ENCODE measurements at places on chromosomes 1 and 21. TPM values are rescaled to one million over a fixed set of nuclear protein-coding genes. Genes with fewer than 3 reads are reported as not detected.

GRCh38 chr21:20040768-20041167 lies 957.4 kb upstream of the NCAM2 start:
- DNase-seq: no peak
- no peaks in the 10 kb centered on the region for H3K36me3 ChIP-seq
- H3K27ac ChIP-seq: no peak overlapping the region
- no peaks in the 10 kb centered on the region for H3K4me1 ChIP-seq
- no peaks in the 10 kb centered on the region for H3K27me3 ChIP-seq

GRCh38 chr1:110150330-110151174 lies at the start of gene SLC6A17:
Gene SLC6A17, plus strand, starts transcription at chr1:110150494. Its CDS starts 16,436 bp downstream, at chr1:110166930.
- H3K4me3 ChIP-seq: no peak within 1 kb of the TSS
- H3K27me3 ChIP-seq: peaks cover 45% of the 10 kb centered on the region
- peak; percentile 39 for DNase-seq
- no peak within 1 kb of the TSS for H3K27ac ChIP-seq
- peaks cover 2% of the 10 kb centered on the region for H3K4me1 ChIP-seq
- H3K36me3 ChIP-seq: no peaks in the 10 kb centered on the region

GRCh38 chr21:37677006-37677405 lies 239.3 kb downstream of the KCNJ6 start:
- H3K4me3 ChIP-seq: no peak overlapping the region
- H3K27me3 ChIP-seq: peaks cover 16% of the 10 kb centered on the region
- DNase-seq: no peak
- H3K27ac ChIP-seq: no peak overlapping the region
- H3K36me3 ChIP-seq: no peaks in the 10 kb centered on the region

GRCh38 chr1:155000411-155000725 lies 2.2 kb upstream of the ZBTB7B start:
- H3K27ac ChIP-seq: peak overlapping the region; percentile 94
- peak overlapping the region; percentile 91 for H3K4me3 ChIP-seq
- no peak for DNase-seq
- H3K27me3 ChIP-seq: no peaks in the 10 kb centered on the region

- DNase-seq: no peak
- H3K4me3 ChIP-seq: no peak overlapping the region
- H3K27me3 ChIP-seq: peaks cover 4% of the 10 kb centered on the region
- H3K36me3 ChIP-seq: no peaks in the 10 kb centered on the region
Observed at GRCh38 chr21:28396421-28396820, 596.3 kb downstream of the LTN1 start.

DNA sequence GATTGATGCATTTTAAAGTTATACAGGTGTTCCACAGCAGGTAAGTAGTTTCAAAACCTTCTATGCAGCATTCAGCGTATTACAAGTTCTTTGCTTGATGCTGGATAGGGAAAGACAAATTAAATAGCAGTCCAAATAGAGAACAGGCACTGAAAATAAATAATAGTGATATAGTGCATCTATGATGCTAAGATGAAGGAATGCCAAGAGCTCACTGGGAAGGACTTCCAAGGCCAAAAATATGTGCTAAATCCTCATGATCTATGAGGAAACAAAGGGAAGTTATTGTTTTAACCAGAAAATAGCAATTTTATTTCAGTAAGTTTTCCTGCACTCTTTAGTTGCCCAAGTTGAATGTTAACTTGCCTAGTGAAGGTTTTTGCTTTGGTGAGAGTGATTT lies 127.8 kb upstream of the GREM2 start:
- H3K36me3 ChIP-seq: no peaks in the 10 kb centered on the region
- no peaks in the 10 kb centered on the region for H3K4me1 ChIP-seq
- no peaks in the 10 kb centered on the region for H3K27me3 ChIP-seq
- no peak overlapping the region for H3K27ac ChIP-seq
- no peak overlapping the region for H3K4me3 ChIP-seq
- DNase-seq: no peak

- H3K4me3 ChIP-seq: no peak overlapping the region
- H3K27me3 ChIP-seq: peaks cover 39% of the 10 kb centered on the region
- peaks cover 15% of the 10 kb centered on the region for H3K4me1 ChIP-seq
- no peaks in the 10 kb centered on the region for H3K36me3 ChIP-seq
- H3K27ac ChIP-seq: no peak overlapping the region
- DNase-seq: no peak
Observed at GRCh38 chr1:201944639-201945038, 1.7 kb downstream of the LMOD1 start.

- H3K4me1 ChIP-seq: peaks cover 2% of the 10 kb centered on the region
- no peaks in the 10 kb centered on the region for H3K36me3 ChIP-seq
- H3K4me3 ChIP-seq: no peak overlapping the region
- H3K27me3 ChIP-seq: peaks cover 2% of the 10 kb centered on the region
Observed at GRCh38 chr1:153400244-153400643, 9.4 kb upstream of the S100A8 start.

DNA sequence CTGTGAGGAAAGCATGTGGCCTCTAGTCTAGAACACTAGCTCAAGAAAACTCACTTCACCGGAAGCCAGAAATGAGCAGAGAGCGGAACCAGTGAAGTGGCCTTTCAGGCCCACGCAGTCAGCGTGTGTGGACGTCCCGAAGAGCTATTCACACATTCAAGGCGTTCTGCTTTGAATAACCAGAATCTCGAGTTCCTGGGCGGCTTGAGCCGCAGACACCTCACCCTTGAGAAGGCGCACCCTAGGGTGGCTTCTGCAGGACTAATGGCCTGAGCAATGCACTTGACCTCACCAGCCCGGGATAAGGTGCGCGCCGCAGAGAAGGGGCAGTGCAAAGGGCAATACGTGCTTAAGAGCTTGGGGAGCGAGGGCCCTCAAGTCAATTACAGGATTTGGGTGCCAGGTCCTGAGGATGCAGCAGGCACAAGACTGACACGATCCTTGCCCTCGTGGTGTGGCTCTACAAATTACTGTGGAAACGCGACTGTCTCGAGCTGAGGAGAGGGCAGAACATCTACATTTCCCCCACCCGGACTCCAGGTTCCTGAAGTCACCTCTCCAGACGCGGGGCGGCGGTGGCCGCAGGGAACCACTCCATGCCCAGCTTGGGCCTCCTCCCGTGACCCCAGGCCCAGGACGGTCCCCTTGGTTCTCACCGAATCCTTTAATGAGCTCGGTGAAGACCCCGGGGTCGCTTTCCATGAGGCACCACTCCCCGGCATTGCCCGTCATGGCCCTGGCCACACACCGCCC lies 455 bp downstream of the UCHL5 start:
- H3K27ac ChIP-seq: peak overlapping the region; percentile 97
- peaks cover 16% of the 10 kb centered on the region for H3K36me3 ChIP-seq
- H3K4me3 ChIP-seq: peak overlapping the region; percentile 94
- DNase-seq: peak; percentile 77

DNA sequence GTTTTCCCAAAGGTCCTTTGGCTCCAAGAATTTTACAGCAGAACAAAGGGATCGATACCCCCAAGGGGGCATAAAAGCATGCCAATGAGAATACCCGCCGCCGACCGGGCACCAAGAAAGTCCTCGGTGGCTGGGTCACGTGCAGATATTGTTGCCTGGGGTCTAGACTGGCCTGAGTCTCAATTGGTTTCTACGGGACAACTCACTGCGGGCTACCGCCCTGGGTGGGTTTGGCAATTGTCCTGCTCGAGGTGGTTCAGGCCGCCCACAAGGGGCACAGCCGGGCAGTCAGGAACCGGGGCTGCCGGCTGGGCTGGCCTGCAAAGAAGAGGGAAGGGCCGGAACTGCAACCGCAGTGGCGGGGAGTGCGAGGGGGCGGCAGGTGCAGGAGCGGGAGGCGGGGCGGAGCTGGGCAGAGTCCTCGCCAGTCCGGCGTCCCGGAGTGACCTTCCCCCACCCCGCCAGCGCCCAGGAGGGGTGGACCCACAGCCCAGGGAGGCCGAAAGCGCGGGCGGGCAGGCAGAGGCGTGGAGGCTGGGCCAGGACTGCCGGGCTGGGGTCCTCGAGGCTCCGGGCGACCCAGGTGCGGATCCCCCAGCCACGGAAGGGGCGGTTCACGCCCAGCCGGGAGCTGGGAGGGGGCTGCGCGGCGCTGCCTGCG lies 926 bp upstream of the ATP1B1 start:
- peak; percentile 38 for DNase-seq
- H3K27ac ChIP-seq: no peak overlapping the region
- H3K27me3 ChIP-seq: peaks cover 15% of the 10 kb centered on the region
- no peaks in the 10 kb centered on the region for H3K36me3 ChIP-seq
- H3K4me1 ChIP-seq: peaks cover 37% of the 10 kb centered on the region

GRCh38 chr1:230083053-230083452 lies 16.0 kb downstream of the GALNT2 start:
- peak overlapping the region; percentile 25 for H3K4me3 ChIP-seq
- H3K36me3 ChIP-seq: peaks cover 25% of the 10 kb centered on the region
- H3K27me3 ChIP-seq: no peaks in the 10 kb centered on the region
- H3K27ac ChIP-seq: peak overlapping the region; percentile 48
- H3K4me1 ChIP-seq: peaks cover 60% of the 10 kb centered on the region
- DNase-seq: no peak

DNA sequence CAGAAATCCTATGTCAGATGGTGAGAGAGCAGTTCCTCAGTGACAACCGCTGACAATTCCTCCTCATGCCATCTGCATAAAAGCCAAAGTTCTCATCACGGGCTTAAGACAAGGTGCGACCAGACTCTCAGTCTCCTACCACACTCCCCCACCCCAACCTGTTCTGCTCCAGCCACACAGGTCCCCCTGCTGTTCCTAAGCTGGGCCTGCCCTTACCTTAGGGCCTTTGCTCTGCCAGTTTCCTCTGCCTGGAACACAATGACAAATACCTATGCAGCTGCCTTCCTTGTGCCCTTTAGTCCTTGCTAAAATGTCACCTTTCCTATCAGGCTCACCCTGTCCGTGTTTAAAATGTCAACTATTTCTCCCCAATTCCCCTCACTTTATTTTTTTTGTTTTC lies 382.2 kb downstream of the NTNG1 start:
- H3K27ac ChIP-seq: no peak overlapping the region
- H3K36me3 ChIP-seq: no peaks in the 10 kb centered on the region
- H3K4me3 ChIP-seq: no peak overlapping the region
- H3K27me3 ChIP-seq: peaks cover 2% of the 10 kb centered on the region
- no peak for DNase-seq
- no peaks in the 10 kb centered on the region for H3K4me1 ChIP-seq

GRCh38 chr1:230749635-230750034 lies 2.4 kb downstream of the CAPN9 start:
- H3K4me3 ChIP-seq: no peak overlapping the region
- H3K27ac ChIP-seq: no peak overlapping the region
- no peak for DNase-seq
- H3K27me3 ChIP-seq: no peaks in the 10 kb centered on the region
- no peaks in the 10 kb centered on the region for H3K4me1 ChIP-seq
- H3K36me3 ChIP-seq: no peaks in the 10 kb centered on the region

- H3K4me1 ChIP-seq: peaks cover 47% of the 10 kb centered on the region
- peak within 1 kb of the TSS; percentile 85 for H3K4me3 ChIP-seq
- no peaks in the 10 kb centered on the region for H3K27me3 ChIP-seq
- peak within 1 kb of the TSS; percentile 85 for H3K27ac ChIP-seq
Observed at GRCh38 chr1:15684042-15684461, at the start of gene PLEKHM2. Gene PLEKHM2, plus strand, starts transcription at chr1:15684320. Its CDS starts 239 bp downstream, at chr1:15684559.

GRCh38 chr21:35045542-35046262 lies 3.4 kb downstream of the RUNX1 start:
- peak overlapping the region; percentile 97 for H3K27ac ChIP-seq
- peaks cover 10% of the 10 kb centered on the region for H3K36me3 ChIP-seq
- peak; percentile 59 for DNase-seq

DNA sequence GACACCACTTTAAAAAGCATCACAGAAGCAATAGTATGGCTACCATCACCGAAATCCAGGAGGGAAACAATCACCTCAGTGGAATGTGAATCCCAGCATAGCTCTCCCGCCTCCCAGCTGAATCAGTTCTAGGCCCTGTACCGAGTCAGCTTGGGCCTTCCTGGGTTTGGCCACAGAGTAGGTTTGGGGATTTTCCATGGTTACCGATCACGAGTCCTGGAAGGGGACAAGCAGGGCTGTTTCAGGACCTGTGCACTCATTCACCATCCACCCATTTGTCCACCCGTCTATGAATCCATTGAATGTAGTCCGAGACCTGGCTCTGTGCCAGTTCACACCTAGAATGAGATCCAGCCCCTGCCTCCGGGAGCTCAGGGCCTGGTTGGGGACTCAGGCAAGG lies 94.2 kb downstream of the ARHGEF10L start:
- no peaks in the 10 kb centered on the region for H3K27me3 ChIP-seq
- H3K27ac ChIP-seq: no peak overlapping the region
- no peaks in the 10 kb centered on the region for H3K36me3 ChIP-seq
- no peaks in the 10 kb centered on the region for H3K4me1 ChIP-seq
- DNase-seq: no peak

DNA sequence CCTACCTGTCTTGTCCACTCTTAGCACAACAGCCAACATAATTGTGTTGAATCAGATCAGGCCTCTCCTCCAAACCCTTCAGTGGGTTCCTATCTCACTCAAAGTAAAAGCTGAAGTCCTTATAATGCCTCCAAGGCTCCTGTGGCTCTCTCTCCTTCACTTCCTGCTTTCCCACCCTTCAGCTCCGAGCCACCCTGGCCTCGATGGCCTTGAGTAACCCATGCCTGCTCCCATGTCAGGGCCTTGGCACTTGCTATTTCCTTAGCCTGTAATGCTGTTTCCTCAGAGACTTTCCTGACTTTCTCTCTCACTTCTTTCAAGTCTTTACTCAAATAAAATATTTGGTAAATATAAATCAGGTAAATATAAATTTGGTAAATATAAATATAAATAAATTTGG lies 8.1 kb upstream of the PLEKHM2 start:
- H3K4me1 ChIP-seq: peaks cover 18% of the 10 kb centered on the region
- H3K36me3 ChIP-seq: no peaks in the 10 kb centered on the region
- H3K27me3 ChIP-seq: no peaks in the 10 kb centered on the region
- no peak for DNase-seq
- no peak overlapping the region for H3K27ac ChIP-seq

GRCh38 chr1:112285316-112285715 lies 110.7 kb upstream of the CTTNBP2NL start:
- peaks cover 31% of the 10 kb centered on the region for H3K27me3 ChIP-seq
- DNase-seq: no peak
- no peak overlapping the region for H3K27ac ChIP-seq
- no peaks in the 10 kb centered on the region for H3K36me3 ChIP-seq
- H3K4me1 ChIP-seq: no peaks in the 10 kb centered on the region

GRCh38 chr1:81020506-81020905 lies 780.2 kb upstream of the ADGRL2 start:
- no peak overlapping the region for H3K27ac ChIP-seq
- no peak for DNase-seq
- no peaks in the 10 kb centered on the region for H3K36me3 ChIP-seq
- no peaks in the 10 kb centered on the region for H3K27me3 ChIP-seq
- H3K4me1 ChIP-seq: no peaks in the 10 kb centered on the region
- H3K4me3 ChIP-seq: no peak overlapping the region

Gene UBE2U
- total RNA-seq: not detected

Gene CYP2J2
- total RNA-seq: 2.6 TPM

Gene LCE1A
- not detected for total RNA-seq

Gene NBPF4
- total RNA-seq: not detected

Gene MAB21L3
- total RNA-seq: not detected

Gene WNT9A
- not detected for total RNA-seq

Gene LINGO4
- total RNA-seq: 0.07 TPM

Gene C1QC
- total RNA-seq: not detected

Gene RAP1GAP
- total RNA-seq: 0.15 TPM

Gene SPOCD1
- total RNA-seq: 0.21 TPM

Gene HHAT
- total RNA-seq: 3.9 TPM

Gene CD164L2
- total RNA-seq: not detected

Gene LPAR3
- 0.74 TPM for total RNA-seq
